ENCODE measurements at places on chromosomes 11 and 22.

DNA sequence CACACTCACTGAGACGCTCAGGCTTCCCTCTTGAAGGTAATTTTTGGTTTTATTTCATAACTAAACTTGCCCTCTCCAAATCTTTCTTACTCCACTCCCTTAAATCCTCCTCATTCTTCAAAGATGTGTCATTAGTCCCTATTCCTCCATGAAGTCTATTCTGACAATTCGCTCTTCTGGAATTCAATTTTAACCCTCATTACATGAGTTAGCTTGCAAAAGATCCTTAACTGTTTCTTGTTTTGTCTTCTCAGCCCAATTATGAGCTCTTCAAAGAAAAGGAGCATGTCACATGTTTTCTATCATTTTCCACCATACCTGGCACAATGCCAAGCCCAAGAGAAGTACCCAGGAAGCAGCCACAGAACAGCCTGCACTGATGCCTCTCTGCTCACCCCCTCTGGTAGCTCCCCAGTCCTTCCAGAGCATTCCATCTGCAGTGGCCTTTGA is 13.0 kb downstream of the GALNT18 start:
- DNase-seq = no peak

- DNase-seq = no peak
Observed at GRCh38 chr11:112864672-112865071, 96.5 kb upstream of the NCAM1 start.

GRCh38 chr11:19686234-19686633 is 26.4 kb upstream of the NAV2 start:
- no peak for DNase-seq

DNA sequence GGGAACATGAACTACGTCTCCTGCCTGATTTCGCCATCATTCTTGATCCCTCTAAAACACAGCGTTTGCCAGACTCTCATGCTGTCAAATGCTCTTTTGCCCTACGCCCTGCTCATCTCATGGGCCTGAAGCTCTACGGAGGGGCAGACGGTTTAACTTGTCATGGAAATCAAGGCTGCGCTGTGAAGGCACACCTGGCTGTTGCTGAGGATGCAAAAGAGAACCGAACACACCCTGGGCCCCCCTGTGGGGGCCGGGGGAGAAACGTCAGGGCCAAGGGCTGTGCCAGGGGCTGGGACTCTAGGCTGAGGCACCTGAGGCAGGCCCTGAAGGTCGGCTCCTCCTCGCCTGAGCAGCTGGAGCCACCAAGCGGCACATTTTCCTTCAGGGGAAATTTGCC is 957.2 kb downstream of the BRD1 start:
- DNase-seq = no peak

DNA sequence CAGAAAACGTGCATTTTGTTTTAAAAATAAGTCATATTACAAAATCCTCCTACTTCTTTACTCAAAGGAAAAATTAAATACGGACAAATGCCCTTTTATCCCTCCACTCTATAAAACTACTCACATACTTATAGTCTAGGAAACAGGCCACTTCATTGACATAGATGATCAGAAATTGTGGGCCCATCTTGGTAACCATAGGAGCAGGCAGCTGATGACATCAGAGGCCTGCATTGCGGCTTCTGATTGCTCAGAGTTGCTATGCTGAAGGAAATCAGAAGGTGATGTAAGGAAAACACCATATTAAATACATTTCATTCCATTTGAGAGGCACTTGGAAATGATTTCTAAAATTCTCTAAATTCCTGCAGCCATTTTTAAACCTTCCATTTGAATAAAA is 27.0 kb downstream of the FAM76B start:
- DNase-seq = no peak

DNA sequence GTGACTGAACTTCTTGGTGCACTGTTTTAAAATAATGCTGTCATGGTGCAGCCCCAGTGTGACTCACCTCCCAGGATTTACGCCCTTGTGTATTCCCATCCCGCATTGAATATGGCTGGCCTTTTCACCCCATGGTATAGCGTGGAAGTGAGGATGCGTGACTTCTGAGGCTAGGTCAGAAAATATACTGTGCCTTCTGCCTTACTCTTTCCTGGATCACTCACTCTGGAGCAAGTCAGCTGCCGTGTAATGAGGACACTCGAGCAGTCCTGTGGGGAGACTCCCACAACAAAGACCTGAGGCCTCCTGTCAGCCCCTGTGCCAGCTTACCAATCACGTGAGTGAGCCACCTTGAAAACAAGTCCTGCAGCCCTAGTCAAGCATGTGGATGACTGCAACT is 471.9 kb upstream of the KIRREL3 start:
- DNase-seq = no peak

GRCh38 chr22:39999144-39999757 is 4.5 kb downstream of the FAM83F start:
- DNase-seq = no peak

- no peak for DNase-seq
Observed at GRCh38 chr11:17722000-17722643, 2.8 kb downstream of the MYOD1 start.

- no peak for DNase-seq
Observed at GRCh38 chr11:123083623-123084029, 21.7 kb upstream of the HSPA8 start.

- no peak for DNase-seq
Observed at GRCh38 chr22:27820896-27821866, 19.6 kb upstream of the MN1 start.

DNA sequence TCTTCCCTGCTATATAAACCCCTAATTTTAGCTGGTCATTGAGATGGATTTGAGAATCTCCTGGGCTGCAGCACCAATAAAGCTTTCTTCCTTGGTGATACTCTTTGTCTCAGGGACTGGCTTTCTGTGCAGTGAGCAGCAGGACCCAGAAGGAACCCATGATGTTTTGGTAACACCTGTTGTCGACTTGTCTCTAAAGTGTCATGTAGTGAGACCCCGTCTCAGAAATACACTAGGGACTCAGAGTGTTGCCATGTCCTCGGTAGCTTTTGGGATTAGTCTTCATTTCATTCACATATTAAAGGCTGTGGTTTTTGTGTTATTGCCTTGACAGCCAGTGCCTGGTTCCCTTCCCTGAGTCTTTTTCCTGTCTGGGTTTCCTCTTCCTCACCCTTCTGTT is 1078.7 kb downstream of the TBC1D22A start:
- no peak for DNase-seq

GRCh38 chr11:111923951-111924350 is 5.2 kb downstream of the C11orf52 start:
- DNase-seq = no peak

GRCh38 chr11:122170815-122171475 is 54.9 kb upstream of the BLID start:
- no peak for DNase-seq

- peak; percentile 73 for DNase-seq
Observed at GRCh38 chr22:46267431-46268279, at the start of gene TTC38. Gene TTC38 (plus strand): TSS chr22:46268008. CDS start chr22:46268040, 32 bp downstream.

DNA sequence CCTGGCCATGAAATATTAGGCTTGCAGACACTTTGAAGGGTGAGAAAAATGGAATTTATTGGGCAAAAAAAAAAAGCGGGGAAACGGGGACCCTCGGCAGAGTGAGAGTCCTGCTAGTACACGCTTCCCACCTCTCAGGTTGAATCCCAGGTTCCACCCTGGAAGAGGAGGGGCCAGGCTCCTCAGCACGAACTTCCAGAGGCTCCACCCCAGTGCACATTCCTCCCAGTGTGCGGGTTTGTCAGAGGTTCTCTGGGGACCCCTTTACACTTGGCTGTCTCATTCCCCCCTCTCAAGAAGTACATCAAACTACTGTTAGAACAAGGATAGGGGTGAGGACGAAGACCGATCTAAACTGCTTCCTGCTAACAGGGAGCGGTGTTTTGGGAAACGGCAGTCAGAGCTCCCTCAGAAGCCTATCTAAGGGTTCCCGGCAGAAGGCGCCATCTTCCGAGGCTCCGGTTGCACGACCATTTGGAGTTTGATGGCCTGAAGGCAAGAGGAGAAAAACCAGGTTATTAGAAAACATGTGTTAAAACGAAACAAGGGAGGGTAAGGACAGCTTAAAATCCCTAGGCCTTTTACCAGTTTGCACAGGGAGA is 27.5 kb downstream of the FOLR3 start:
- no peak for DNase-seq

DNA sequence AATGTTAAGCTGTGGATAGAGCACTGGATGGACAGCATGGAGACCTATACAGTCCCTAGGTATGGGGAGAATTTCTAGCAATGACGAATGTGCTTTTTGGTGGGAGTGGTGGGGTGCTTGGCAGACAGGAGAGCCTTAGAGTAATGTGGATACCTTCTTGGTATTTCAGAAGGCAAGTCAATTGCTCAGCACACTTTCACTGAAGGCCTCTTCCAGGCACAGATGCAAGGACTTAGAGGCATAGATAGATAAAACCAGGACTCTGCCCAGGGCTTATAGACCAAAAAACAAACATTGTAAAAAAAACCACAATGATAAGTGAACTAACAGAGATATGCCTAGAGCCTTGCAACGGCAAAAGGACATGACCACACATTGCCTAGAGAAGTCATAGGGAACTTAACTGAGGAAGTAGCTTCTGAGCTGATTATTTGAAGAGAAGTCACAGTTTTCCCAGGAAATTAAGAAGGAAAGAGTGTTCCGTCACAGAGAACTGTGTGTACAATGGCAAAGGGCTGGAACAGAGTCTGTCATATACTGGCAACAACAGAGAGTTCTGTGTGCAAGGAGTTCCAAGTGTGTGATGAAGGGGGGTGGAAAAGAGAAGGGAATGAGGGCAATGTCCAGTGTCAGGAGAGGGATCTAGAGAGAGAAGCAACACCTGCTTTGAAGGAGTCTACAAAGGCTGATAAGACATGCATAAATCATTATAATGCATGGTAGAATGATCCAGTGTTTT is 65.9 kb upstream of the PICALM start:
- peak; percentile 31 for DNase-seq

GRCh38 chr11:72278905-72279304 is 34.9 kb upstream of the PHOX2A start:
- no peak for DNase-seq

DNA sequence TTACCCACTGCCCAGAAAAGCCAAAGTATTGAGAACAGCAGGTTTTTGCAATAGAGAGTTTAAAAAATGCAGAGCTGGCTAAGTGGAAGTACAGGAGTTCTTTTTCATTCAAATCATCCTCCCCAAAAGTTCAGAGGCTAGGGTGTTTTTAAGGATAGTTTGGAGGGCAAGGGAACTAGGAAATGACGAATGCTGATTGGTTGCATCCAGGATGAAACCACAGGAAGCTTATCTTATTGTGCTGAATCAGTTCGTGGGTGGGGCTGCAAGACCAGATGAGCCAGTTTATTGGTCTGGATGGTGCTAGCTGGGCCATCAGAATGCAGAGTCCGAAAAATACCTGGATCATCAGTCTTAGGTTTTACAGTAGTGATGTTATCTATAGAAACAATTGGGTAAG is 1427.1 kb downstream of the LRRC4C start:
- no peak for DNase-seq

DNA sequence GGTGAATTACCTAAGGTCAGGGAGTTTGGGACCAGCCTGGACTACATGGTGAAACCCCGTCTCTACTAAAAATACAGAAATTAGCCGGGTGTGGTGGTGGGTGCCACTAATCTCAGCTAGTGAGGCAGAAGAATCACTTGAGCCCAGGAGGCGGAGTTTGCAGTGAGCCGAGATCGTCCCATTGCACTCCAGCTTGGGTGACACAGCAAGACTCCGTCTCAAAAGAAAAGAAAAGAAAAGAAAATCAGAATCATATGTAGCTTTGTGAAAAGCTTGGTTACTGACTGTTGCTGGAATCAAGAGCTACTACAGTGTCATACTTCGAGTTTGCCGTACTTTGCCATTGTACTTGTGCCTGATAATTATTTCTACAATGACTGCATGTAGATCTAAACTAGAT is 4.2 kb upstream of the TMEM135 start:
- DNase-seq = no peak

DNA sequence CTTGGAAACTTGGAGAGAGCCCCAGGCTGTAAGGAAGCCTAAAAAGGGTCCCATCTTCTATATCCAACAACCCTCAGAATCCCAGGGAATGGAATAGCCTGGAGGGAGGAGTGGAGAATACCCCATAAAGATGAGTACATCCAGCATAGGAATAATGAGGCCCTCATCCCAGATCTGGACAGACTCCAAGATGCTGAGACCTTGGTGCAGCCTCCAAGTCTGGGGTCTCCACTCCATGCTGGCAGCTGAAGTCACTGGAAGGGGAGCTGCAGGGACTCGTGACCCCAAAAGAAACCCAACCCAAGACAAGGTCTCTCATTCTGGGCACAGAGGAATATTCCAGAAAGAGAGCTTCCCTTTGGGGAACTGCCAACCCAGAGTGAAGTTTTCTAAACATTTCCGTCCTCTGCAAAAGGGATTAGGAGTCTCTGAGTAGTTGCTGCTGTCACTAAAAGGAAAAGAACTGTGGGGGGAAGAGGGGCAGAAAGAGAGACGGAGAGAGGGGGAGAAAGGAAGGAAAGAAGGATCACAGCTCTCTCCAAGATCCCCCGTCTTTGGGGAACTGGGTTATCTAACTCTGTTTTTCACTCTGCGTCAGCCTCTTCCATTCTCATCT is 589 bp downstream of the SCGB1A1 start:
- no peak for DNase-seq

DNA sequence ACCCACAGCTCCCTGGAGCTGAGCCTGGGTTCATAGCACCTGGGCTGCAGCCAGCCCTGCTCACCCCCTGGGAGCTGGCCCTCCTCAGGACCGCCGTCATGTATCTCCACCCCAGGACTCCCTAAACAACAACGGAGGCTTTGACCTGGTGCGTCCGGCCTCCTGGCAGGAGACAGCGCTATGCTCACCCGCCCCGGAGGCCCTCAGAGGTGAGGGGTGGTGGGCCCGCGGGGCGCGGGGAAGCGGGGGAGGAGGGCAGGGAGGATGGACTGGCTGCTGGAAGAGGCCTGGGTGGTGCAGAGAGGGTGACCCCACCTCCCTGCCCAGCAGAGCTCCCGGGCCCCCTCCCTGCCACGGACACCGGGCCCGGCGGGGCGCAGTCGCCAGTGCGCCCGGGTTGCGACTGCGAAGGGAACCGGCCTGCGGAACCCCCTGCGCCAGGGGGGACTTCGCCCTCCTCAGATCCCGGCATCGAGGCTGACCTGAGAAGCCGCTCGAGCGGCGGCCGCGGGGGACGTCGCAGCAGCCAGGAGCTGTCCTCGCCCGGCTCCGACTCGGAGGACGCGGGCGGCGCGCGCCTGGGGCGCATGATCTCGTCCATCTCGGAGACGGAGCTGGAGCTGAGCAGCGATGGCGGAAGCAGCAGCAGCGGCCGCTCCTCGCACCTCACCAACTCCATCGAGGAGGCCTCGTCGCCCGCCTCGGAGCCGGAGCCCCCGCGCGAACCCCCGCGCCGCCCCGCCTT is 3.1 kb downstream of the MAPK8IP2 start:
- no peak for DNase-seq

DNA sequence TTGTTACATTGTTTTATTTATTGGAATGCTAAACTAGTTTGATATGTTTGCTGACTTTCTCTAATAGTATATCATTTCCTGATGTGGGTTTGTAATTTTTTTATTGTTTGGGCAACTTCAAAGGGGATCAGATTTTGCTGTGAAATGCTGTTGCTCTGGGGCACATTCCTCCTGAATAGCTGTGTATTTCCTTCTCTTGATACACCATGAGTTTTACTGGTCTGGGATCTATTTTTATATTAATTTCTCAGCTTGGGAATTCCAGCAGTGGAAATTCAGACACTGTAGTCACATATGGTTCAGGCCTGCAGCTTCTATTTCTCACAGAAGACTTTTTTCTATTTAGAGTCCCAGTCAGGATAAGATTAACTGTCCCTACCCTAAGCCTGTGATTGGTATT is 58.9 kb downstream of the RPUSD4 start:
- no peak for DNase-seq

Data from amygdala (tissue), 56 donors.